ENCODE measurements at places on chromosomes 4 and X.

DNA sequence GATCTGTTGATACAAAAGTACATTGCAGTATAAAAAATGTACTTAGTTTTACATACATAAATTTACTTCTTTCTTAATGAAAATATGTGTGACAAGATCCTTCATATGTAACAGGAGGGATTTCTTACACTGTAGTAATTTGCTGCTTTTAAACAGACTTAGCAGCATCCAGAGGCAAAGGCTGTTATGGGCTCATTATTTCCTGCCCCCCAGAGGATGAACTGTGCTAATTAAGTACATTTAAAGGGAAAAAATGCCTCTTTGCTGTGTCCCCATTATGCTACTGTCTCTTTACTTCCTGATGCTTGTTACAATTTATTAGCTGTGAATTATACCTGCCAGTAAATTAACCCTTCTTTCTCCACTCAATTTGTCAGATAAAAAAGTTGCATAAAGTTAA lies 47.1 kb downstream of the NDST3 start:
- no peak overlapping the region for H3K4me3 ChIP-seq
- no peak overlapping the region for H3K27ac ChIP-seq
- H3K4me1 ChIP-seq: no peaks in the 10 kb centered on the region
- no peaks in the 10 kb centered on the region for H3K36me3 ChIP-seq
- DNase-seq: no peak

DNA sequence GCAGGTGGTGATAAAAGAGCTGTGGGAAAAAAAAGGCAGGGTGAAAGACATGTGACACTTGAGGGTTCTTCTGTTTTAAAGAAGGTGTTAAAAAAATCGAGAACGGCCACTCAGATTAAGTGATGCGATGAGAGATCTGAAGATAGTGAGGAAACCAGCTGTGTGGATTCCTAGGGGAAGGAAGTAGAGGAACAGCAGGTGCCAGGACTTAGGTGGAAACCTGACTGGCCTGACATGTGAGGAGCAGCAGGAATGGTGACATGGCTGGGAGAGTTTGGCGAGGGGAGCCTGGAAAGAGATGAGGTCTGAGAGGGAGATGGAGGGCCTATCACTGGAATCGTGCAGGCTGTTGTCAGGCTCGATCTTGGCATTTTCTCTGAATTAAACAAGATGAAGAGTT lies 55.5 kb downstream of the BMPR1B start:
- no peaks in the 10 kb centered on the region for H3K36me3 ChIP-seq
- no peak overlapping the region for H3K4me3 ChIP-seq
- no peak for DNase-seq
- H3K4me1 ChIP-seq: no peaks in the 10 kb centered on the region

GRCh38 chr4:56360071-56360470 lies 27.2 kb downstream of the AASDH start:
- no peak overlapping the region for H3K4me3 ChIP-seq
- no peaks in the 10 kb centered on the region for H3K4me1 ChIP-seq
- no peak for DNase-seq

GRCh38 chr4:163269869-163270268 lies 62.5 kb downstream of the NPY1R start:
- no peaks in the 10 kb centered on the region for H3K4me1 ChIP-seq
- no peak for DNase-seq
- no peaks in the 10 kb centered on the region for H3K27me3 ChIP-seq
- no peak overlapping the region for H3K4me3 ChIP-seq

DNA sequence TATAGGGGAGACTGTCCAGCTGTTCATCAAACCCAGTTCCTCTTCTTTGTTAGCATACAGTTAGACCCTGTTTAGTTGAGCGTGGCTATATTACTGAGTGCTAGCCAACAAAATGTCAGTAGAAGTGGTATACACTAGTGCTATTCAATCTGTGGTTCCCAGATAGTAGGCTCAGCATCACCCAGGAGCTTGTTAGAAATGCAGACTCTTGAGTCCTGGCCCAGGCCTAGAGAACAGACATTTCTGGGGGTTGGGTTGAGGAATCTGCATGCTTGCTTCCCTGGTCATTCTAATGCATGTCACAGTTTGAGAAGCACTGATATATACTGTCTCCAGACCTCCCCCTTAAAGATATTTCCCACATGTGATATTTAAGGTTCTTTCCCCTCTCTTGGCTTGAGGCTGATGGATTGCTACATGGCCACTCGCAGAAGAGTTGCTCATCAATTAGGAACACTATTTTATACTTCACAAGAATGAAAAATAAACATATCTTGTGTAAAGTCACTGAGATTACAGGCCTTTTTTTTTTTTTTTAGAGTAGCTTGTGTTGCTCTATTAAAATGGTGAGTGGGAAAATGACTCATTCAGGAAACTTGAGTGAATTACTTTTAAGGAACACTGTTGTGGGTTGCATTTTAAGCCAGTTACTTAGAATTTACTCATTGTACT lies 289.0 kb downstream of the STIM2 start:
- no peak overlapping the region for H3K27ac ChIP-seq
- no peak overlapping the region for H3K4me3 ChIP-seq
- H3K27me3 ChIP-seq: no peaks in the 10 kb centered on the region
- H3K36me3 ChIP-seq: no peaks in the 10 kb centered on the region

DNA sequence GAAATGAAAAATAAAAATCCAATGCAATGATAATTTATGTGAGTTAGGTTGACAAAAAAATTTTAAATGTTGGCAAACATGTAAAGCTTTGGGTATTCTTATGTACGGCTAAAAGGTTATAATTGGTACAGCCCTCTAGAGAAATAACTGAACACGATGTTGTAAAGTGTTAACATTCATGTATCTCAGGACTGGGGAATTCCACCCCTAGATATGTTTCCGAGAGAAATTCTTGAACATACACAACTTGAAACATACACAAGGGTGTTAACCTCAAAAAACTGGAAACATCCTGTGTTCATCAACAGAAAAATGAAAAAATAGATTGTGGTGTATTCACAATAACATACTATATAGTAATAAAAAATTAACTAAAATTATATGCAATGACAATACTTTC lies 91.8 kb downstream of the CHM start:
- H3K4me1 ChIP-seq: no peaks in the 10 kb centered on the region
- no peak for DNase-seq
- no peaks in the 10 kb centered on the region for H3K36me3 ChIP-seq
- H3K27me3 ChIP-seq: no peaks in the 10 kb centered on the region
- no peak overlapping the region for H3K27ac ChIP-seq

- no peaks in the 10 kb centered on the region for H3K27me3 ChIP-seq
- DNase-seq: no peak
- H3K27ac ChIP-seq: no peak overlapping the region
- no peaks in the 10 kb centered on the region for H3K4me1 ChIP-seq
Observed at GRCh38 chr4:46950826-46951225, 41.8 kb upstream of the COX7B2 start.

DNA sequence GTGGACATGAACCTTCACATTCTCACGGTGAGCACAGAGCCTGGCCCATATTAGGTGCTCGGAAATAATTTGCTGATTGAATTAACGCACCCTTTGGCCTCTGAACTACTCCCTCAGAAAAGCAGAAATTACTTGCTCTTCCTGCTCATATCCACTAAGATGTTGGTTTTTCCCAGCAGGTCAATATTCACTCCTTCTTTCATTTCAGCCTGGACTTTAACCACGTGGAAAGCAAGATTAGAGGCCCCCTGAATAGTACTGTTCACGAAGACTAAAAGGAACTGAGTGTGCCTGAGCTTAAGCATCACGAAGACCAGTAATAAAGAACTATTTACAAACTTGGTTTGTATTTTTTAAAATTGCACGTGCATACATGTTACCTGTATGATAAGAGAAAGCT lies 9.9 kb downstream of the MTNR1A start:
- no peak overlapping the region for H3K4me3 ChIP-seq
- no peaks in the 10 kb centered on the region for H3K4me1 ChIP-seq
- no peaks in the 10 kb centered on the region for H3K27me3 ChIP-seq
- H3K36me3 ChIP-seq: no peaks in the 10 kb centered on the region
- no peak overlapping the region for H3K27ac ChIP-seq
- DNase-seq: no peak

GRCh38 chrX:16155581-16156096 lies 11.6 kb upstream of the MAGEB17 start:
- no peak overlapping the region for H3K4me3 ChIP-seq
- H3K36me3 ChIP-seq: no peaks in the 10 kb centered on the region
- peaks cover 19% of the 10 kb centered on the region for H3K27me3 ChIP-seq
- no peak for DNase-seq
- no peaks in the 10 kb centered on the region for H3K4me1 ChIP-seq
- no peak overlapping the region for H3K27ac ChIP-seq

GRCh38 chrX:55523356-55523755 lies 33.7 kb upstream of the USP51 start:
- H3K36me3 ChIP-seq: no peaks in the 10 kb centered on the region
- H3K4me3 ChIP-seq: no peak overlapping the region
- no peak overlapping the region for H3K27ac ChIP-seq

GRCh38 chr4:27304751-27305150 lies 444.1 kb downstream of the STIM2 start:
- DNase-seq: no peak
- H3K27me3 ChIP-seq: no peaks in the 10 kb centered on the region
- H3K4me3 ChIP-seq: no peak overlapping the region
- H3K4me1 ChIP-seq: no peaks in the 10 kb centered on the region
- H3K36me3 ChIP-seq: no peaks in the 10 kb centered on the region

GRCh38 chr4:53307819-53308780 lies 57.8 kb downstream of the SCFD2 start:
- no peaks in the 10 kb centered on the region for H3K4me1 ChIP-seq
- no peak for DNase-seq
- H3K4me3 ChIP-seq: no peak overlapping the region
- no peaks in the 10 kb centered on the region for H3K27me3 ChIP-seq
- H3K27ac ChIP-seq: no peak overlapping the region

DNA sequence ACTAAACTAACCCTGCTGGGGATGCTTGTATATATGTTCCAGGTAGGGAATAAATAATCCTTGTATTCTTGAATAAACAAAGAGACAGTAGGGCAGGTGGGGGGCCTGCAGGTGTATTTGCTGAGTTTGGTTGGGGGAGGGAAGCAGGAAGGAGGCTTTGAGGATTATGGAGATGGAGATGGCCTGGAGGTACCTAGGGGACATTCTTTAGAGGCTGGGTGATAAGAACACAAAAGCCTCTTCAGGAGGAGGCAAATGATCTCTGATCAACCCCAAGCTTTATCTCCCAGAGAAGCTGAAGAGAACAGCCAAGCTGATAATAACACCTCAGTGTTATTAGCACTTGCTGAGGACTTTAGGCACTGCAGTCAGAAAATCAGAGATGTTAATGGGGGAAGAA lies 187.7 kb downstream of the MGST2 start:
- H3K4me3 ChIP-seq: no peak overlapping the region
- H3K27ac ChIP-seq: no peak overlapping the region
- no peaks in the 10 kb centered on the region for H3K36me3 ChIP-seq
- no peaks in the 10 kb centered on the region for H3K4me1 ChIP-seq
- DNase-seq: no peak

- no peaks in the 10 kb centered on the region for H3K27me3 ChIP-seq
- no peak overlapping the region for H3K4me3 ChIP-seq
- DNase-seq: no peak
- no peaks in the 10 kb centered on the region for H3K36me3 ChIP-seq
- H3K4me1 ChIP-seq: no peaks in the 10 kb centered on the region
Observed at GRCh38 chrX:19342331-19342906, 1.3 kb upstream of the PDHA1 start.

DNA sequence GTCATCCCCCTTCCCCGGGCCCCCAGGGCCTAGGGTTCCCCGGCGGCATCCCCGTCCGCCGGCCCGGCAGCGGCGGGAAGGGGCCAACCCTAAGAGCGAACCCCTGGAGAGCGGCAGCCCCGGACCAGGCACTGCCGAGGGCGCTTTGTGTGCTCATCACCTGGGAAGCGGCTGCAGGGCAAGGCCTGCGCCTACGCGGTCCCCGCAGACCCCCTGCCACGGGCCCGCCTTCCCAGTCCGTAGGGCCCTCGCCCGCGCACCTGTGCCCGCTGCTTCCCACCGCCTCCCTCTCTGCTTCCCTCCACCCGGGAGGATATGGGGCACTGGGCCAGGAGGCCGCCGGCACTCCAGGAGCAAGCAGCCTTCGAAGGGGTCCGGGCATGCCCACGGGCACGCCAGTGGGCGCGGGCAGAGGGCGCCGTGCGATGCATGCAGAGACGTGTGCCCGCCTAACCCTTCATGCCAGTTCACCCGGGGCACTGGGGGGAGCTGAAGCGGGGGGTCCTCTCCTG lies 2.6 kb downstream of the FLNA start:
- peaks cover 14% of the 10 kb centered on the region for H3K36me3 ChIP-seq
- no peaks in the 10 kb centered on the region for H3K27me3 ChIP-seq
- no peak overlapping the region for H3K4me3 ChIP-seq

- H3K27me3 ChIP-seq: no peaks in the 10 kb centered on the region
- H3K36me3 ChIP-seq: no peaks in the 10 kb centered on the region
- peaks cover 49% of the 10 kb centered on the region for H3K4me1 ChIP-seq
- no peak for DNase-seq
- H3K27ac ChIP-seq: no peak overlapping the region
- no peak overlapping the region for H3K4me3 ChIP-seq
Observed at GRCh38 chr4:158786955-158787354, 18.1 kb downstream of the FNIP2 start.

- DNase-seq: no peak
- H3K4me1 ChIP-seq: no peaks in the 10 kb centered on the region
- no peak overlapping the region for H3K27ac ChIP-seq
- H3K4me3 ChIP-seq: no peak overlapping the region
- no peaks in the 10 kb centered on the region for H3K27me3 ChIP-seq
- no peaks in the 10 kb centered on the region for H3K36me3 ChIP-seq
Observed at GRCh38 chr4:152996111-152996571, 60.0 kb downstream of the FHDC1 start.

DNA sequence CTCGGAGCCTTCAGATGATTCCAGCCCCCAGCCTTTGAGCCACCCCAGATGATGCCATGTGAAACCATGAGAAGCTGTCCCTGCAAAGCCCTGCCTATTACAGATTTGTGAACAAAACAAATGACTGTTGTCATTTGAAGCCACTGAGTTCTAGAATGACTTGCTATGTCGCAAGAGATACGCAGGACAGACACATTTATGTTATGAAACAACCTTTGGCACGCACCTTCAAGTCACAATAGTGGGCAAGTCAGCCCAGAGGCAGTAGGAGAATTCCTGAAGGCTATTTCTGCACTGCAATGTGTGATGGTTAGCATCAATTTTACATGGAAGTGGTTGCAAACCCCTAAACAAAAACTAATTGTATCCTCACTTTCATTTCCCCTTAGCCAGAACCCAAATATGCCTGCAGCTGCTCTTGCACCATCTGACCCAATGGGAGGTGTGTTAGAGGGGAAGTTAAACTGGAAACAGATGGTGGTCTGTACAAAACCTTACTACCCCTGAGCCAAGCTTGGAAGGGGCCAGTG lies 174.4 kb upstream of the ATP6AP2 start:
- H3K27me3 ChIP-seq: no peaks in the 10 kb centered on the region
- H3K36me3 ChIP-seq: no peaks in the 10 kb centered on the region
- H3K4me1 ChIP-seq: peaks cover 6% of the 10 kb centered on the region
- no peak overlapping the region for H3K4me3 ChIP-seq
- H3K27ac ChIP-seq: no peak overlapping the region
- no peak for DNase-seq

GRCh38 chr4:6119507-6120020 lies 80.8 kb downstream of the JAKMIP1 start:
- H3K4me3 ChIP-seq: no peak overlapping the region
- no peaks in the 10 kb centered on the region for H3K36me3 ChIP-seq
- no peak overlapping the region for H3K27ac ChIP-seq
- H3K4me1 ChIP-seq: no peaks in the 10 kb centered on the region

- no peak overlapping the region for H3K27ac ChIP-seq
- no peak for DNase-seq
- no peaks in the 10 kb centered on the region for H3K27me3 ChIP-seq
- no peak overlapping the region for H3K4me3 ChIP-seq
- H3K4me1 ChIP-seq: no peaks in the 10 kb centered on the region
Observed at GRCh38 chrX:54865208-54865607, 55.4 kb upstream of the TRO start.

GRCh38 chr4:183867247-183867646 lies 37.9 kb upstream of the STOX2 start:
- no peak overlapping the region for H3K27ac ChIP-seq
- no peak for DNase-seq

All from adrenal gland (tissue), 19 donors.